Upper lobe of left lung (tissue), 6 donors: ENCODE measurements at places on chromosomes 2 and 18. TPM values are rescaled to one million over a fixed set of nuclear protein-coding genes. Genes with fewer than 3 reads are reported as not detected.

DNA sequence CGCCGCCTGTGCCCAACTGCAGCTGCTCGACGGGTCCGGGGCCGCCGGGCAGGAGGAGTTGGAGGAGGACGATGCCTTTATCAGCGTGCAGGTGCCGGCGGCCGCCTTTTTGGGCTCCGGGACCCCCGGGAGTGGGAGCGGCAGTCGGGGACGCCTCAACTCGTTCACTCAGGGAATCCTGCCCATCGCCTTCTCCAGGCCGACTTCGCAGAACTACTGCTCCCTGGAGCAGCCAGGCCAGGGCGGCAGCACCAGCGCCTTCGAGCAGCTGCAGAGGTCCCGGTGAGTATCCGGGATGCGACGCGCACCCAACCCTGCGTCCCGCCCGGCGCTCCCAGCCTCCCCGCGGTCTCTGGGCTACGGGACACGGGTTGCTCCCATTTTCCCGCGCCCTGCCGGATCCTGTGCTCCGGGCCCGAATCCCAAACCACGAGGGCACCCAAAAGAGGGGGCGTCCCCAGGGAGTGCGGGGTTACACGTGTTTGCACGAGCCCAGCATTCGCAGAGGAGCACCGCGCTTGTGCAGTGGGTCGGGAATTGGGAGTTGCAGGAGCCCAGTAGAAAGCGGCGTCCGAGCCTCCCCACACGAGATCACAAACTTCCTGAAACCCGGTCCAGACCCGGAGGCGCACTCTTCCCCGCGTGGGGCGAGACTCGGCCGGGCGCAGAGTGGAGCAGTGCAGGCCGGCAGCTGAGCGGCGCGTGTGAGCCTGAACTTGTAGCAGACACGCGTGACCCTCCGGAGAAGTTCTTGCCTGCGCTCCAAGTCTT is 1.2 kb downstream of the CABLES1 start:
- peak overlapping the region; percentile 34 for H3K4me3 ChIP-seq
- peaks cover 68% of the 10 kb centered on the region for H3K4me1 ChIP-seq
- H3K36me3 ChIP-seq: no peaks in the 10 kb centered on the region
- no peaks in the 10 kb centered on the region for H3K27me3 ChIP-seq
- peak; percentile 89 for DNase-seq

- H3K4me3 ChIP-seq: no peak overlapping the region
- H3K27me3 ChIP-seq: no peaks in the 10 kb centered on the region
- H3K4me1 ChIP-seq: no peaks in the 10 kb centered on the region
- DNase-seq: no peak
These were observed 172.9 kb upstream of the SIX3 start for GRCh38 chr2:44768438-44769236.

GRCh38 chr2:62854600-62855514 is 149.3 kb downstream of the EHBP1 start:
- no peaks in the 10 kb centered on the region for H3K27me3 ChIP-seq
- H3K27ac ChIP-seq: no peak overlapping the region
- peaks cover 4% of the 10 kb centered on the region for H3K36me3 ChIP-seq
- no peak overlapping the region for H3K4me3 ChIP-seq
- no peak for DNase-seq

GRCh38 chr2:23696752-23697045 is 230.2 kb downstream of the ATAD2B start:
- peaks cover 10% of the 10 kb centered on the region for H3K36me3 ChIP-seq
- DNase-seq: no peak
- no peaks in the 10 kb centered on the region for H3K4me1 ChIP-seq
- no peaks in the 10 kb centered on the region for H3K27me3 ChIP-seq
- no peak overlapping the region for H3K27ac ChIP-seq
- H3K4me3 ChIP-seq: no peak overlapping the region

DNA sequence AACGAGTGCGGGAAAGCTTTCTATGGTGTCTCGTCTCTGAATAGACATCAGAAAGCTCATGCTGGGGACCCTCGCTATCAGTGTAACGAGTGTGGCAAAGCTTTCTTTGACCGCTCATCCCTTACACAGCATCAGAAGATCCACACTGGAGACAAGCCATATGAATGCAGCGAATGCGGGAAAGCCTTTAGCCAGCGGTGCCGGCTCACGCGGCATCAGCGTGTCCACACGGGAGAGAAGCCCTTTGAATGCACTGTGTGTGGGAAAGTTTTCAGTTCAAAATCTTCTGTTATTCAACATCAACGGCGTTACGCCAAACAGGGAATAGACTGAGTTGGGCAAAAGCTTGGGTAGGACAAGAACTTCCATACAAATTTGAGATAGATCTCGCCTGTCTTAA is 16.2 kb downstream of the ZNF2 start:
- no peak overlapping the region for H3K4me3 ChIP-seq
- H3K36me3 ChIP-seq: peaks cover 60% of the 10 kb centered on the region
- no peak overlapping the region for H3K27ac ChIP-seq
- peak; percentile 54 for DNase-seq
- H3K27me3 ChIP-seq: no peaks in the 10 kb centered on the region

- H3K4me3 ChIP-seq: no peak overlapping the region
- no peak overlapping the region for H3K27ac ChIP-seq
- no peaks in the 10 kb centered on the region for H3K36me3 ChIP-seq
- no peaks in the 10 kb centered on the region for H3K27me3 ChIP-seq
These were observed 57.5 kb downstream of the SLC35F5 start for GRCh38 chr2:113698892-113699447.

DNA sequence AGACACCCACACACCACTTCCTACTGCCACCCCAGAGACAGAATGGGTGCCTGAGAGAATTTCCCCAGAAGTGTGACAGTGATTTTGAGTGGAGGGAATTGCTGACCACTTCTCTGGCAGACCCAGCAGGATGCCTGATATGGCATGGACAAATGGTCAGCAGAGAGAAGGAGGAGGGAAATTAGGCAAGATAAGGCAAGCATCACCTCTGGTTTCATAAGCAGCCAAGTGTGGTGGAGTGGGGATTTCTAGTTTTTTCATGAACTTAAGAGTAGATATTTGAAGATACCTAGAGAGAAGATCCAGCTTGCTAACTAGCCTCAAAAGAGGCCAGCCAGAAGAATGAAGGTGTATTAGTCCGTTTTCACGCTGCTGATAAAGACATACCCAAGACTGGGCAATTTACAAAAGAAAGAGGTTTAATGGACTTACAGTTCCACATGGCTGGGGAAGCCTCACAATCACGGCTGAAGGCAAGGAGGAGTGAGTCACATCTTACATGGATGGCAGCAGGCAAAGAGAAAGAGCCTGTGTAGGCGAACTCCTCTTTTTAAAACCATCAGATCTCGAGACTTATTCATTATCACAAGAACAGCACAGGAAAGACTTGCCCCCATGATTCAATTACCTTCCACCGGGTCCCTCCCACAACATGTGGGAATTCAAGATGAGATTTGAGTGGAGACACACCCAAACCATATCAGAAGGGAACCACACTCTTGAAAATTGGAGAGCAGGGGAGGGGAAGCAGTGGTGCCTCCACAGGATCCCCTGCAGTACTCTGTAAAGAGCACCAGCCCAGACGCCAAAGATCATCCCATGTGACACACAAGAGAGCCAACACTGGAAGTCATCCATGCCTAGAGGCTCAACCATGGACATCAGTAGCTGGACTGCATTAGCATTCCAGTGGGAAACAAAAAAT is 64.2 kb downstream of the RBM43 start:
- H3K4me3 ChIP-seq: no peak overlapping the region
- no peaks in the 10 kb centered on the region for H3K27me3 ChIP-seq
- H3K27ac ChIP-seq: no peak overlapping the region
- no peak for DNase-seq

GRCh38 chr2:17517481-17518211 is 594 bp downstream of the RAD51AP2 start:
- peaks cover 8% of the 10 kb centered on the region for H3K4me1 ChIP-seq
- no peak for DNase-seq

The FKBP7 gene
- 4.9 TPM for total RNA-seq

The CRACDL gene
- 23.4 TPM for total RNA-seq

GRCh38 chr2:12264146-12264545 is 452.6 kb upstream of the TRIB2 start:
- H3K4me3 ChIP-seq: no peak overlapping the region
- H3K36me3 ChIP-seq: no peaks in the 10 kb centered on the region
- DNase-seq: no peak
- no peak overlapping the region for H3K27ac ChIP-seq

- H3K36me3 ChIP-seq: no peaks in the 10 kb centered on the region
- peaks cover 61% of the 10 kb centered on the region for H3K4me1 ChIP-seq
These were observed 111.6 kb downstream of the SMAD7 start for GRCh38 chr18:48838921-48839818.

The HOXD8 gene
- 0.61 TPM for total RNA-seq

DNA sequence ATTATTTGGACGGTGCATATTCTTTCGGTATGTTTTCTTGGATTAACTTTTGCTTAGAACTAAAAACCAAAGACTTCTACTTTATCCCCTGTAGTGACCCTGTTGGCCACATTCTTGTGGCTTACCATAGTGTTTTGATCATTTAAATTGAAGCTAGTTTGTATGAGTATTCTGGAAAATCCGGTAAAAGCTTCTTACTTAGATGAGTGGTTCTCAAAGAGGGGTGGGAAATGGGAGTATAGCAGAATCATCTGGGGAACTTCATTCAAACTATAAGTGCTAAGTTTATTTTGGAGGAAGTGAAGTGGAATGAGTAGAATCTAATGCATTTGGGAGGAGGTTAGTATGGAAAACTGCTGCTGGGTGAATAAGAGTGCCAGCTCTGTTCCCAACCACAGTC is 3.8 kb downstream of the PPP1CB start:
- H3K27ac ChIP-seq: peak overlapping the region; percentile 100
- H3K4me1 ChIP-seq: peaks cover 55% of the 10 kb centered on the region
- peaks cover 3% of the 10 kb centered on the region for H3K36me3 ChIP-seq
- no peak for DNase-seq

The LHCGR gene
- total RNA-seq: not detected

- H3K4me3 ChIP-seq: no peak overlapping the region
- no peak overlapping the region for H3K27ac ChIP-seq
- peaks cover 3% of the 10 kb centered on the region for H3K36me3 ChIP-seq
- peak; percentile 61 for DNase-seq
These were observed 104.2 kb downstream of the CRIM1 start for GRCh38 chr2:36459725-36460137.

DNA sequence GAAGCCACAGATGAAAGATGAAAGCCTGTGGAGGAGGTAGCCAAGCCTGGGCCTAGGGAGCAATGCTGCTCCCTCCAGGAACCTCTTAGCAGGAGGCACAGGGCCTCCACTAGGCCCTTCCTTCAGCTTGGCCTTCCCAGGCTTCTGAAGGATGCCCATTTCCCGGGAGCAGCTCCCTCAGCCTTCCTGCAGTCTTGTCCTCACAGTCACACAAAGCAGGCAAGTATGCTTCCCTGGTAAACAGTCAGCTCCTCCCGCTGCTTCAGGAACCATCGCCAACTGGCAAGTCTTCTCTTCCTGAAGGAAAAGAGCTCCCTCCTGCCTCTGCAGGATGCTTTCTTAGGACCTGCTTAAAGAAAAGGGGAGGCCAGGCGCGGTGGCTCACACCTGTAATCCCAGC is 53.2 kb downstream of the SMAD7 start:
- no peak overlapping the region for H3K4me3 ChIP-seq
- H3K27ac ChIP-seq: peak overlapping the region; percentile 70
- H3K36me3 ChIP-seq: no peaks in the 10 kb centered on the region
- H3K4me1 ChIP-seq: peaks cover 31% of the 10 kb centered on the region

The DCDC2C gene
- total RNA-seq: not detected

- no peak for DNase-seq
- no peak overlapping the region for H3K27ac ChIP-seq
- no peak overlapping the region for H3K4me3 ChIP-seq
- no peaks in the 10 kb centered on the region for H3K36me3 ChIP-seq
- no peaks in the 10 kb centered on the region for H3K27me3 ChIP-seq
These were observed 46.2 kb upstream of the MGAT5 start for GRCh38 chr2:134207589-134208209.

- H3K4me3 ChIP-seq: no peak overlapping the region
- peak; percentile 39 for DNase-seq
- no peaks in the 10 kb centered on the region for H3K4me1 ChIP-seq
- no peaks in the 10 kb centered on the region for H3K36me3 ChIP-seq
- H3K27me3 ChIP-seq: no peaks in the 10 kb centered on the region
- H3K27ac ChIP-seq: no peak overlapping the region
These were observed 49.4 kb downstream of the TWIST2 start for GRCh38 chr2:238897122-238897880.

- no peaks in the 10 kb centered on the region for H3K4me1 ChIP-seq
- H3K27me3 ChIP-seq: no peaks in the 10 kb centered on the region
- DNase-seq: no peak
These were observed 134.4 kb upstream of the LTBP1 start for GRCh38 chr2:32812316-32812715.

DNA sequence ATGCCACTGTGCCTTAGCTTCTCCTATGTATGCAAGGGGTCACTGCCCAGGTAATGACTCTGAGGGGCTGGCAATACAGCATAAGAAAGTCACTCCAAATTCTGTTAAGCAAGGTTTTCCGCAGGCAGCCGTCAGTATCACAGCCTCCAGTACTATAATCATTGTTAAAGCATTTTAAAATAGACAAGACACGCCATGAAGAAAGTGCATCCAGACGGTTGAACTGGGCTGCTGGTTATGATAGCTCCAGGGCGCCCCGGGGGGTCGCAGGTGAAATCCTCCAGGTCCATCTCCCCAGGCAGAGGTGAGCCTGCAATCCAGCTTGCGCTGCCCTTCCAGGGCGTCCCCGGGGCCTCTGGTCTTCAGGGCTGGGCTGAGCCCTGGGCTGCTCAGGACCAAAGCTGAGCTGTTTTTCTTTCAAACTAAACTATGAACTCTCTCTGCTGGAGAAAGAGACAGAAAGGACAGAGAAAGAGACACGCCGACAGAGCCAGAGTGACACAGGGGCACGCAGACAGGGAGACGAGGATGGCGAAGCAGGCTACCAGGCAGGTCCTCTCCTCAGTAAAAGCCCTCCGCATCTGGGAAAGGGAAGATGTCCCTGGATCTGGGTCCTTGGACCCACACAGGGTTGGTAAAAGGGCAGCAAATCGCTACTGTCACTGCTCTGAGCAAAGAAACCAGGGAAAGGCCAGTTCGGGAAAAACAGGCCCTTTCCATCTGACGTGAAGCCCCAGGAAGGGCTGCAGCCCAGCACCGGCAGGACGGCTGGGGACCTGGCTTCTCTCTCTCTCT is 2.1 kb upstream of the TWIST2 start:
- H3K27ac ChIP-seq: no peak overlapping the region
- H3K4me1 ChIP-seq: peaks cover 17% of the 10 kb centered on the region
- DNase-seq: peak; percentile 49
- no peak overlapping the region for H3K4me3 ChIP-seq
- no peaks in the 10 kb centered on the region for H3K36me3 ChIP-seq

The ANAPC1 gene
- total RNA-seq: 26.8 TPM

DNA sequence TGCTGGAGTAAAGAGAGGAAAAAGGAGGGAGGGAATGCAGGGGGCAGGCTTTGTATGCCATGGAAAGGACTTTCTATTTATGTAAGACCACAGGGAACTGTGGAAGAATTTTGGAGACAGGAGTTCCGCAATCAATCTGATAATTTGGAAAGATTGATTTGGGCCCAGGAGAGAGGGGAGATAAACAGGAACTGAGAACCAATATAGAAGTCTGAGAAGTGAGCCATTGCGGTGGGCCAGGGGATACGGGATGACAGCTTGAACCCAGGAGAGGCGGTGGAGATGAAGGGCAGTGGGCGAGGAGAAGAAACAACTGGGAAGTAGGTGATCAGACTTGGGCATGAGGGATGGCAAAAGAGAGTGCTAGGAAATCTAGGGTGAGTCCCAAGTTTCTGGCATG is 23.7 kb downstream of the RASGRP3 start:
- DNase-seq: no peak
- H3K27ac ChIP-seq: no peak overlapping the region
- no peaks in the 10 kb centered on the region for H3K36me3 ChIP-seq
- H3K27me3 ChIP-seq: no peaks in the 10 kb centered on the region

- no peak overlapping the region for H3K27ac ChIP-seq
- no peaks in the 10 kb centered on the region for H3K27me3 ChIP-seq
- no peak for DNase-seq
These were observed 44.3 kb downstream of the MFSD6 start for GRCh38 chr2:190452433-190452832.

GRCh38 chr2:236744716-236745115 is 175.1 kb downstream of the ACKR3 start:
- H3K4me1 ChIP-seq: peaks cover 11% of the 10 kb centered on the region
- no peak for DNase-seq
- no peak overlapping the region for H3K27ac ChIP-seq

The LRATD1 gene
- 5.8 TPM for total RNA-seq
